ENCODE measurements at places on chromosomes 1 and 21. TPM values are rescaled to one million over a fixed set of nuclear protein-coding genes. Genes with fewer than 3 reads are reported as not detected.

DNA sequence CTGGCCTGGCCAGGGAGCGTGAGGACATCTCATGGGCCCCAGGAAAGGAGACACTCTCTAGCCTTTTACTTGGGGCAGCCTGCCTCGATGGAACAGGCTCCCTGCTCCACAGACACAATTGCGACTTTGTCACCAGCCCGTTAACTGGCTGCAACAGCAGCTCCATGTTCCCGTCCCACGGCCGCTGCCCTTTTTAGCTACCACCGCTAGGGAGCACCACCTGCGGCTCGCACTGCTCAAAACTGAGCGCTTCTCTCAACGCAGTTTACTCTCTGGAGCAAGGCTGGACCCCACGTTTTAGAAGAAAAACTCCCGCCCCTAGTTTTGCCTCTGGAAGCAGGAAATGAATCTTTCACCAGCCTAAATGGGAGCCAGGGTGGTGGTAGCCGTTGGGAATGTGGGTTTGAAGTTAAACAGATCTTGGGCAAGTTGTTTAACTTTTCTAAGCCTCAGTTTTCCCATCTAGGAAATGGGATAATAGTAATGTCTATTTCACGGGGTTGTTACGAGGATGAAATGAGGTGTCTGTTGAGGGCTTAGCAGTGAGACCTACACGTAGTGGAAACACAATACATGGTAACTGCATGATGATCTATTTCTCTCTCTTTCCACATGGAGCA lies 3.5 kb upstream of the LRRC38 start:
- DNase-seq = no peak

GRCh38 chr21:45384656-45385548 lies 20.1 kb upstream of the COL18A1 start:
- no peak for DNase-seq

GRCh38 chr1:152739841-152740240 lies 18.0 kb upstream of the KPRP start:
- peak; percentile 20 for DNase-seq

DNA sequence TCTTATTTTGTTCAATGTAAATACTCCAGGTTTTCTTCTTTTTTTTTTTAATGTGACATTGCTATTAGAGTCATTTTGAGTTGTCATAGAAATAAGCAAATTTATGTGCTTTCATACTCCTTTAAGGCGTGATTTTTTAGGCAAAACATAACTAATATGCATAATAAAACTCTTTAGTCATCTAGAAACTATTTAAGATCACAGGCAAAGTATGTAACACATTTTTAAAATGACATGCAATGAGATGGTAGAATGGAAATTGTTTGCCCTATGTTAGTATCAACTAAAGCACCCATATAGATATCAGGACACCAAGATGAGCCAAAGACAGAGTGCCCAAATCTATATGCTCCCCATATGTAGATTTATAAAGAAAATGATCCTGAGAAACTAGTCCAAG lies 41.5 kb upstream of the SGIP1 start:
- peak; percentile 50 for DNase-seq

GRCh38 chr1:95927061-95927460 lies 693.1 kb downstream of the RWDD3 start:
- DNase-seq = no peak

- no peak for DNase-seq
Measured at GRCh38 chr21:44497703-44498126, 42.3 kb downstream of the KRTAP10-1 start.

GRCh38 chr1:113683384-113684152 lies 75.7 kb downstream of the PHTF1 start:
- no peak for DNase-seq

- DNase-seq = peak; percentile 21
Measured at GRCh38 chr1:172326136-172326535, 94.3 kb upstream of the C1orf105 start.

GRCh38 chr1:36705629-36706028 lies 222.9 kb upstream of the CSF3R start:
- DNase-seq = no peak

DNA sequence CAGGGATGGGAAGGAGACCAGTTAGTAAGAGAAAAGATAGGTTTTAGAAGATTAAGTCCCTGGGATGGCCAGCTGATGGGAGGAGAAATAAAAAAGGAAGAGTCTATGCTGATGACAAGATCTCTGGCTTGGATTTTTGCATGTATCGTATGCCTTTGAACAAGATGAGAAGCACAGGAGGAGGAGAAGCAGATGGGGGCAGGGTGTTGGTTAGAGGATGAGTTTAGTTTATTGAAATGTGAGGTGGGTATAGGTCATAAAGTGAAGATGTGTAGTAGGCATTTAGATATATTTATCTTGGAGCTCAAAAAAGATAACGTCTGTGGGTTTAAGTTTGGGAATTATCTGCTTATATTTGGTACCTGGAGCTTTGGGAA lies 1.4 kb downstream of the TIPRL start:
- DNase-seq = no peak

- no peak for DNase-seq
Measured at GRCh38 chr1:3431266-3431665, 23.2 kb upstream of the ARHGEF16 start.

GRCh38 chr1:44237721-44238457 lies 24.6 kb downstream of the DMAP1 start:
- no peak for DNase-seq

- DNase-seq = no peak
Measured at GRCh38 chr1:119112791-119113190, 27.7 kb downstream of the WARS2 start.

The PIK3C2B gene
- total RNA-seq = not detected

The KCNJ9 gene
- total RNA-seq = not detected

The COL11A1 gene
- 54.3 TPM for total RNA-seq
